ENCODE measurements at places on chromosomes 1 and 21.

GRCh38 chr1:170707117-170707516 lies 43.2 kb downstream of the PRRX1 start:
- DNase-seq: no peak

DNA sequence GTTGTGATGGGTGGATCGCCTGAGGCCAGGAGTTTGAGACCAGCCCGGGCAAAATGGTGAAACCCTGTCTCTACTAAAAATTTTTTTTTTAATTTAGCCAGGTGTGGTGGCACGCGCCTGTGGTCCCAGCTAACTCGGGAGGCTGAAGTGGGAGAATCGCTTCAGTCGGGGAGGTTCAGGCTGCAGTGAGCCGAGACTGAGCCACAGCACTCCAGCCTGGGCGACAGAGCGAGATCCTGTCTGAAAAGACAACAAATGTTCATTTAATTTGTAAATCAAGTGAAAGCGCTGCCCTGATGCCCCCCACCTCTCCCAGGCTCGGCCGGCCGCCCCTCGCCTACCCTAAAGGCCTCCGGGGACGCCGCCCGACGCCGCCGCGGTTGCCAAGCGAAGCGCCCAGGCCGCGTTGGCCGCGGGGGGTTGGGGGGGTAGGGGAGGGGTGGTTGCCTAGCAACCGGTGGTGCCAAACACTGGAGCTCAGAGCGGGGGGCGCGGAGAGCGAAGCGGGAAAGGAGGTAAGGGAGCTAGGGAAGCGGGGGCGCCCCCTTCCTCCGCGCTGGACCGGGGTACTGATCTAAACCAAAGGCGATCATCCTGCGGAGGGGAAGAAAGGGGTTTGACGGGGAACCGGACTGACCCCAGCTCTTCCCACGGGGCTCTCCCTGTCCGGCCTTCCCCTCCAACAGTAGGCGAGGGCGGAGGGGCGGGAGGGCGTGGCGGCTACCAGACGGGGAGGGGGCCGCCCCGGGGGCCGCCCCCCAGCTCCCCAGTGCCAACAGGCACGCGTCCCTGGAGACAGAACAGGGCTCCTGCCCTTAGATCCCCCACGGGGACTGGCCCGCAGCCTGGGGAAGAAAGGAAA lies at the start of gene TEKT2:
Gene TEKT2 (plus strand): TSS at position 460 of the 862 bp plus-strand sequence. CDS start 828 bp downstream, outside the sequence.
- peak; percentile 73 for DNase-seq

DNA sequence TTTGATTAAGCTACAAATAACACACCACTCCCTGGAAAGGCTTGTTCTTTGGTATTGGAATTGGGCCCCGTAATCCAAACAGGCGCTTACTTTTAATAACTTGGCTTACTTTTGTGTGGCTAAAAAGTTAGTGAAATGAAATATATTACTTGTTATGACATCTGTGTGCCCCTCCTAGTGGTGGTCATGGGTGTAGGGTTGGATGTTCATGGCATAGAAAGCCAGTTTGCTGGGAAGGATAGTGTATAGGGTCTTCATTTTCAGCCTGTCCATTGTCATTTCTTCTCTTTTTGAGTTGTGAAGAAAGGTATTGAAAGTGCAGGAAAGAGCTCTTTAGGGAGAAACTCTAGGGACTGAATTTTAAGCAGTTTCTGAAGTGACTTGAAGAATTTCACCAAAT lies 5.9 kb downstream of the CDC14A start:
- DNase-seq: no peak

- no peak for DNase-seq
These were observed 9.9 kb downstream of the CNIH3 start for GRCh38 chr1:224626042-224626441.

DNA sequence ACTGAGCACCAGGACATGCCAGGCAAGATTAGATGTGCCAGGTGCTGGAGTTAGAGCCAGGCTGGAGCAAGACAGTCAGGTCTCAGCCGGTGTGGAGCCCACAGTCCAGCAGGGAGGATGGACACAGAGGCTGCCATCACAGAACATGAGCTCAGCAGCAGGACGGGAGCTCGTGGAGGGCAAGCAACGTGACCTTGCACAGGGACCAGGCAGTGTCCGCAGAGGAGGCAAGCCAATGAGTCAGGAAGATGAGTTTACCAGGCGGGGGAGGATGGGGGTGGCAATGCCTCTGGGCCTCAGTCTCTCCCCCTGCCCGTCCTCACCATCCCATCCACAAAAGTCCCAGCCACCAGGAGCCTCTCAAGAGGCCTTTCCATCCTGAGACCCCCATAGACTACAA lies 20.7 kb upstream of the ZC3H12A start:
- DNase-seq: no peak

DNA sequence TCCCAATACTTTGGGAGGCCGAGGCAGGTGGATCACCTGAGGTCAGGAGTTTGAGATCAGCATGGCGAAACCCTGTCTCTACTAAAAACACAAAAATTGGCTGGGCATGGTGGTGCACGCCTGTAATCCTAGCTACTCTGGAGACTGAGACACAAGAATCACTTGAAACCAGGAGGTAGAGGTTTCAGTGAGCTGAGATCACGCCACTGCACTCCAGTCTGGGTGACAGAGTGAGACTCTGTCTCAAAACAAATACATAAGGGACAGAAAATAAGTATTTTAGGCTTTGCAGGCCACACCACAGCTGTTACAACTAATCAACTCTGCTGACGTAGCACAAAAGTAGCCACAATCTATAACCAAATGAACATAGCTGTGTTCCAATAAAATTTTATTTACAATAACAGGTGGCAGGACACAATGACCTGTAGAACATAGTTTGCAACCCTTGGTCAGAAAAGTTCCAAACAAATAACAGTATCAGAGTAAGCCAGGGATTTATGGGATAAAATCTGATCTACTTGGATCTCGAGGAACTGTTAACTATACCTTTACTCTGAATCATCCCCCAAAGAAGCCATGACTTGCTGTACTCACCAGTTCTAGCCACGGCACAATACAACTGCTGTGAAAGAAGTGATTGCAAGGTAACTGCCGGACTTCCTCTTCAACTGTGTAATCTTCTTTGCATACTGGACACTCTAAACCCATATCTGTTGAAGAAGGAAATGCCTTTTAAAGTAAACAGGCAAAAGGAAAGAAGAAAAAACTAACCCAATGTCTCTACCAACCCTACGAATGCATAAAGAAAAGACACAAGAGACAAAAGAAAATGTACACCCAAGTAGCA lies 28.3 kb downstream of the CD160 start:
- no peak for DNase-seq

- peak; percentile 46 for DNase-seq
These were observed 11.5 kb upstream of the SLC2A7 start for GRCh38 chr1:9037476-9038337.

GRCh38 chr1:82752046-82752445 lies 951.3 kb downstream of the ADGRL2 start:
- DNase-seq: no peak

DNA sequence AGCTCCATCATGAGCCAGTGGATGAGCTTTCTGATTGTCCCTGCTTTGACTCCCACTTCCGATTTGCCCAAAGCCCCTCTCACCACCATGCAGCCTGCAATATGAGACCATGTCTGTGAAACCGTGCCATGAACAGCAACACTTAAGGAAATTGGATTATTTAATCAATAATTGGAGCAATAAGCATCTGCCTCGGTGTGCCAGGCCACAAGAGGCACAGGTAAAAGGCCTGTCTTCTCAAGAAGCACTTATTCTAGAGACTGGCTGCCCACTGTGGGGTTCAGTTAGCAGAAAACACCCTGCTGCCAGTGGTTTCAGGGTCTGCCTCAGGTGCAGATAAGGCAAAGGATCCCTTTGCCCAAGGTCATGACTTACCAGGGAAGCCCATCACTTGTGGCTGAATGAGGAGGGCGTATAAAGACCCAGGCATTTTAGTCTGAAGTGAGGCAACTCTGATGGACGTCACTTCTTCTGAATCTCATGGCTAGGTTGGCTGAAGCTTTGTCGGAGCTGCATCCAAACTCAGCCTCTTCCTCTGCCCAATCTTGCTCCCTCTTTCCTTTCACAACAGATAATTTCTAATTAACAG lies 7.1 kb upstream of the CHI3L2 start:
- DNase-seq: no peak

DNA sequence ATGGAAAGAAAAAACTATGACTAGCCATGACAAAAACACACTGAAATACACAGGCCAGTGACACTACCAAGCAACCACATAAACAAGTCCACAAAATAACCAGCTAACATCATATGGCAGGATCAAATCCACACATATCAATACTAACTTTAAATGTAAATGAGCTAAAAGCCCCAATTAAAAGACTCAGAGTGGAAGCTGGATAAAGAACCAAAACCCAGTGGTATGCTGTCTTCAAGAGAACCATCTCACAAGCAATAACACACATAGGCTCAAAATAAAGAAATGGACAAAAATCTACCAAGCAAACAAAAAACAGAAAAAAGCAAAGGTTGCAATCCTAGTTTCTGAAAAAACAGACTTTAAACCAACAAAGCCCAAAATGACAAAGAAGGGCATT lies 476.2 kb upstream of the BEND5 start:
- no peak for DNase-seq

GRCh38 chr1:58165073-58165472 lies 381.5 kb downstream of the OMA1 start:
- DNase-seq: no peak

GRCh38 chr1:101051688-101052638 lies 26.4 kb upstream of the DPH5 start:
- no peak for DNase-seq

GRCh38 chr21:41045534-41046268 lies 122.3 kb upstream of the BACE2 start:
- no peak for DNase-seq

DNA sequence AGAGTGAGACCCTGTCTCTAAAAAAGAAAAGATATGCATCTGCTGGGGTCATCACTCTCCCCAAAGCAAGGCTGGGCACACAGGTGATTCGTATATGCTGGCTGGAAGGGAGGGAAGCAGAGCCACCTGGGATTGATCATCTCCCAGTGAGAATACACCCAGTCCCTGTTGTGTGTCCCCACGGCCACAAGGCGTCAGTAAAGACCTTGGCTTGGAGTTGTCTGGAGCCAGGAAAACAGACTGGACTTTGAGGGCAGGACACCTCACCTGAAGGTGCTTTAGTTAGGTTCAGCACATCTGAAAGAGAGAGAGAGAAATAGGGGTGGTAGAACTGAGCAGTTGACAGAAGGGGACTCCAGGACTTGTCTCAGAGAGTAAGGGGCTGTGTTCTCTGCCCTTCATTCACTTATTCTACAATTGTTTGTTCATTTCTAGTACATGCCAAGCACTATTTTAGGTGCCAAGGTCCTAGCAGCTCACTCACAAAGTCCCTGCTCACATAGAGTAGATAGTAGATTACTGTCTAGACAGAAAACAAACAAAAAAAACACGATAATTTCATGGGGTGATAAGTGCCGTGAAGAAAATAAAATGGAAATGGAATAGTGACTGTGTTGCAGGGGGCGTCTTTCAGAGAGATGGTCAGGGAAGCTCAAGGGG lies 13.5 kb downstream of the CITED4 start:
- peak; percentile 77 for DNase-seq

DNA sequence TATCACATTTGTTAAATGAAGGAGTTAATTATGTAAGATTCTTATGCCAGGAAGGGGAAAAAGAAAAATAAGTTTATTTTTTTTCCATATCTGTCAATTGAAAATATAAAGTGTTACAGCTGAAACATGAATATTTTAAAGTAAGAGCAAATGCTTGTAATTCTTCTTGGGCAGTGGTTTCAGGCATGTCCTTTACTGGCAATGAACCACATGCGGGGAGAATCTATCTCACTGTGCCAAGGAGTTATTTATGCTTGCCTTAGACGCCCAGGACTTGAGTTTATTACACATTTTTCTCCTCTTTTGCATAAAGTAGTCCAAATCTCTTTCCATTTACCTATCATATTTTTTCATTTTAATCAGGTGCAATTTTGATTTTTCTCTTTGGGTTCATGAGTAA lies 207.8 kb upstream of the NRIP1 start:
- DNase-seq: no peak

DNA sequence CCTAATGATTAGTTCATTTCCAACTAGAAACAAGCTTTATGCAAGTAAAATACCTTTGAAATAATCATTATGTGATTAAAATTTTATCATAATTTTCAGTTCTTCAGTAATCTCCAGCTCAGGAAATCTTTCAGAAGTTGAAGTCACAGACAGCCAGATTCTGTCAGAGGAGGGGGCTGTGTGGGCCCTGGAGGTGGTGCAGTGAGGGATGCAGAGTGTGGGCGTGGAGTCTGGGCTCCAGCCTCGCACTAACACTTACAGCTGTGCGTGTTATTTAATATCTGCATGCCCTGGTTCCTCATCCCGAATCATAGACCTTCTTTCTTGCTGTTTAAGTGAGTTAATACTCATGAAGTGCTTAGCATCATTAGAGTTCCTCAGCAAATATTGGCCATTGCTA lies 23.9 kb downstream of the WDR64 start:
- no peak for DNase-seq

DNA sequence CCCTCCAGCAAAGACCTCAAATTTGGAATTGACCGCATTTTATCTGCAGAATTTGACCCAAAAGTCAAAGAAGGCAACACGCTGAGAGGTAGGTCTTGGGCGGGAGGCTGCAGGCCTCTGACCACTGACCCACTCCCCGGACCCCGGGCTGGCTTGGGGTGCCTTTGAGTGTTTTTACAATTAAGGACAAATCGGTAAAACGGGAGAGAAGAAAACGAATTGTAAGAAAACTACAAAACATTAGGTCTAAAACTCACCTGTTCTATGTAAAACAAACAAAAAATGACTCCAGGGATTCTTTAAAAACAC lies 1.1 kb downstream of the HLX start:
- DNase-seq: no peak

DNA sequence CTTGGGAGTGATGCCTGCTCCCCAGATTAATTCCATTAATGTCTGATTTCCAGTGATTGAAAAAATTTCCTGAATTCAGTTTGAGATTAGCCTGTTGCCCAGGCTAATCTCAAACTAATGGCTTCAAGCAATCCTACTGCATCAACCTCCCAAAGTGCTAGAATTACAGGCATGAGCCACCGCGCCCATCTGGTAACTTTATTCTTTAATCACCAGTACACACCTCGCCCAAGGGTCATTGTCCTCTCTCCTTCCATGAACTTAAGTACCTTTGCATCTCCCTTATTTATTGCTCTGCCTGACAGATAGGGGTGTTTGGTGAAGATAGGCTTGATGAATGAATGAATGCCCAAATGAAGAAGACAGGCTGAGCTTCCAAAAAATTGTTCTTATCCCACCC lies 366.5 kb downstream of the SIPA1L2 start:
- no peak for DNase-seq

DNA sequence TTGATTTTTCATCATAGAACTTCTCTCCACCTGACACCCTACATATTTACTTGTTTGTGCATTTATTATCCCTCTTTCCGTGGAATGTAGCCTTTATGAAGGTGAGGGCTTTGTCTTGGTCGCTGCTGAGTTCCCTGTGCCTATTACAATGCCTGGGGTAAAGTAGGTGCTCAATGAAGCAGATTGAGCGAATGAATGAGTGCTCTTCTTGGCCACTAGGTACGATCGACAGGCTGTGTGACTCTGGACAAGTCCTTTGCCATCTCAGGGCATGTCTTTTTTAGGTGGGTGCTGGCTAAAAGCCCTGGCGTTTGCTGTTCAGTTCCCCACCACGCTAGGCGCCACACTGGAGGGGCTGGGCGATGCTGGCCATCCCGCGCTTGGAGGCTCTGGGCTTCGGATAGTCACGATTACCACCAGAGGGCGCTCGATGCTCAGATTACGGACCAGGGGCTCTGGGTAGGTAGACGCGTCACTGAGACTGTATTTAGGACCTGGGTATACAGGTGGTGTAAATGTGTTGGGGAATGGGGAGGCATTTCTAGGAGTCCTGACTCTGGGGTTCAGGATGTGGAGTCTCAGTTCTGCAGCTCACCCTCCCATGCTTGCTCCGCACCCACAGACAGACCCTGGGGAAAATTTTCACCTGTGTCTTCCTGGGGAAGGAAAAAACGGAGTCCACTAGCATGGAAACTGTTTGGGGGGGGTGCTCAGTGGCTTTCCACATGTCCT lies 71.0 kb upstream of the CSF3R start:
- DNase-seq: peak; percentile 76

All from upper lobe of right lung (tissue), 1 donor.